ENCODE measurements at places on chromosomes 12 and 14.

DNA sequence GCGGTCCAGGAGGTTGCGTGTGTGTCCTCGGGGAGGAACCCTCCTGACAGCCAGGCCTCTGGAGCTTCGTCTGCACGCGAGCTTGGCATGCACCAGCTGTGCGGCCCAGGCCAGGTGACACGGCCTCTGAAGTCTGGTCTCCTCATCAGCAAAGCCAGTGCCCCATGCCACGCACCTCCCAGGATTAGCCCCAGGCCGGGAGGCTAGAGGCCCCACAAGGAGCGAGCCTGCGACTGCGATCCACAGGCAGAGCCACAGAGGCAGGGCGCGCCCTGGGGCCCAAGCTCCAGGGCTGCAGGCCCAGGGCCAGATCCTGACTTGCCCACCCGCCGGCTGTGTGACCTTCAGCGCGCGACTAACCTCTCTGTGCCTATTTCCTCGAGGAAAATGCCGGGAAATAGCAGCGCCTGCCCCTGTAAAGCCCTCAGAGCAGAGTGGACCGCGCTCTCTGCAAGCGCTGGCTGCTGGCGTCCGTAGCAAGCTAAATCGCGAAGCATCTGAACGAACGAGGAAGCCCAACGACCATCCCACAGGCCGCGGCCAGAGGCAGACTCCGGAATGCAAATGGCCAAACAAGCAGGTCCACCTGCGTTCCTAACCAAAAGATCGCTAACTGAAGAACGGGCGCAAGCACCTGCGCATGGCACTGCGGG lies 492 bp upstream of the BTBD6 start:
- DNase-seq: no peak

DNA sequence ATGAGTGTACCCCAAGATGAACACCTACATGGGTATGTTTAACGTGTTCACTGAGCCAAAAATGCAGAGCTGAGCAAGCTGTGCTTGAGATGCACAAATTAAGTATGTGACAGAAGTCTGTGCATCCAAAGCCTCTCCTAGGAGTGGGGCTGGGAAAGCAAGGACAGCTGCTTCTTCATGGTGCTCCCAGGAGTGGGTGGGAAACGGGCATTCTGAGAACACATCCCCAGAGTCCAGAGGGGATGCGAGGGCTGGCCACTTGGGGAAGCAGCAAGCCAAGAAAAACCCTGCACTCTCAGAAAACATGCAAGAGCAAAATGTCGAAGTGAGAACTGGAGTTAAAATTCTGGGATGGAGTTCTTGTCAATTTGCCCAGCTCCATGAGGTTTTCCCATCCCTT lies 414.3 kb downstream of the BCAT1 start:
- DNase-seq: no peak

DNA sequence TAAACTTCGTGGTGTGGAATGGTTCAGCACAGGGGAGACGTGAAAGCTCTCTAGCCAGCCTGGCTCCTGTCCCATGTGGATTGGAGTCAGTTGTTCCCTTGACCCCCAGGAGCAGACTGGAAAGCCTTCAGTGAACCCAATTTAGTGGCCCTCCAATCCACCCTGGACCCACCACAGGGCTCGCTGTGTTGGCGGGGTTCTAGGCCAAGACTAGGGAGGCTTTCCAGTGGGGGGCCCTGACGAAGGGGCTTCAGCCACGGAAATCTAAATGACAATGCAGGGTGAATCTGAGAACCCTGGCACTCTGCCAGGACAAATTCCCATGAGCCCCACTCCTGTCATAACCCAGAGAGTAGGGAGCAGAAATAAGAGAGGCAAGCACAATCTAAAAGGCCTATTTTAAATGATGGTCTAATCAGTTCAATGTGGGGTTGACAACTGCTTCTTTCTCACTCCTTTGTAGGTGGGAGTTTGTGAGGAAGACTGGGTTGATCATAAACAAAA lies 110.8 kb downstream of the SLC35F4 start:
- DNase-seq: no peak

GRCh38 chr12:115752156-115752555 lies 525.3 kb downstream of the MED13L start:
- no peak for DNase-seq

DNA sequence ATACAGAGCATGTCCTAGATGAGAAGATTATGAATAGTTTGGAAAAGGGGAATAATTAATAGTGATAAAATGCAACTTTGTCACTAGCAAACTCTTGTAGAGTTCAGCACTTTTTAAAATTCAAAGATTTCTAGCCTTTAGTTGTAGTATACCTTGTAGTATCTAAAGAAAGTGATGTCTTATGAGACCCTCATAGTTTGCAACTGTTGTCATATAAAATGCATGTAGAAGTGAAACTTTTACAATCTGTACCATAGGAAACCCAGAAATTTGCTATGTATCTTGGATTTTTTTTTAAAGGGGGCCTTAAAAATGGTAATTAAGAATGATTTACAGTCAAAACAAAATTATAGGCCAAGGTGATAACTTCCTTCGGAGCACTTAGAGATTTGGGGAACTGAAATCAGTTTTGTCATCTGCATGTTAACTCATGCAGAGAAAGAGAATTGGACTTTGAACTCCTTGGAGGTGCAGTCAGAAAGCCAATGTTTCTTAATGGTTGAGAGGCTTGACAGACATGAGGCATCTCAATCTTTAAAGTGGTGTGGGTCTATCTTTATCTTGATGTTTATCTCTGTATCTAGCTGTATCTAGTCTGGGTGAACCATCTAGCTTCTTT lies 1.3 kb downstream of the LRRK2 start:
- no peak for DNase-seq

DNA sequence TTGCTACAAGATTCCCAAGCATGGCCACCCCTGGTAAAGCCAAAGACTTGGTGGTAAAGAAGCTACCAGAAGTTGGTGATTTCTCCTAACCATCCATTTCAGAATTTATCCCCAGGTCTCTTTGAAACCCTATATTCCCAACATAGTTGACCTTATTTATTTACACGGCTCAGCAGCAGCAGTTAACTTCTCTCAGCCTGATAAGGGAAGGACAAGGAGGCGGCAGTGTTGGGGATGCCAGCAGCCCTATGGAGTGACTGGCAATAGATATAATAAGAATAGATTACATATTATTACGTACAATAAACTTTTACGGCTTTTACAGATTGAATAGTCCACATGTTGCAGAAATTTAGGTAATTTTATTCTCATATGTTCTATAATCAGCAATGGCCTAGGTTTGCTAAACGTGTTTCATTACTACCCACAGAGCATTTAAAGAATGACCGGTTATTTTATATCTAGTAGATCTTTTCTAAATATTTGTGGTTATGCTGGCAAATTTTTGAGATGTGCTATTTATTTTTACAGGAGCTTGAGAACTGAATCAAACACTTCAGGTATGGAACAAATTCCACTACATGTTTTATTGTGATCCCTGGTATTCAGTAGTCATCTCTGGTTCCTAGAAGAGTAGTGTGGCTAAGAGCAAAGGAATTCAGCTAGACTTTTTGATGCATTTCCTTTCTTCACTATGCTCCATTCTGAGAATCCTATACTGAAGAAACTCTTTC lies 19.8 kb upstream of the PALS1 start:
- no peak for DNase-seq

DNA sequence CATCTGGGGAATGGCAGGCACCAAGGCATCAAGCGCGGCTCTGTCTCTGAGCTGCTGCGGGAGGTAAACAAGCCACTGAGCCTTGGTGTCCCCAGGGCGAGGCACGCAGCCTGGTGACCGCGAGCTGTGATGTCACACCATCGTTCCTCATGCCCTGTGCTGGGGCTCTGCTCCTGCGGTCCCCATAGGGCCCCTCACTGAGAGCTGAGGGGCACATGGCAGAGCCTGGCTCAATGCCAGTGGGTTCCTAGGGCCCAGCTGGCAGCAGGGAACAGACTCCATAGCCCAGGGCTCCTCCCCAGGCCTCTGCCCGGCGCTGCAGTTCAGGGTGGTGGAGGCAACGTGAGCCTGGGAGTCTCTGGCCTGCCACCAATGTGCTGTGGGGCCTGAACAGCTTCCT lies 22.6 kb downstream of the CHGA start:
- DNase-seq: no peak
